ENCODE measurements at places on chromosomes 4 and X.
A peak's percentile ranks its signal among the peaks of the same experiment; 100 is the strongest.

DNA sequence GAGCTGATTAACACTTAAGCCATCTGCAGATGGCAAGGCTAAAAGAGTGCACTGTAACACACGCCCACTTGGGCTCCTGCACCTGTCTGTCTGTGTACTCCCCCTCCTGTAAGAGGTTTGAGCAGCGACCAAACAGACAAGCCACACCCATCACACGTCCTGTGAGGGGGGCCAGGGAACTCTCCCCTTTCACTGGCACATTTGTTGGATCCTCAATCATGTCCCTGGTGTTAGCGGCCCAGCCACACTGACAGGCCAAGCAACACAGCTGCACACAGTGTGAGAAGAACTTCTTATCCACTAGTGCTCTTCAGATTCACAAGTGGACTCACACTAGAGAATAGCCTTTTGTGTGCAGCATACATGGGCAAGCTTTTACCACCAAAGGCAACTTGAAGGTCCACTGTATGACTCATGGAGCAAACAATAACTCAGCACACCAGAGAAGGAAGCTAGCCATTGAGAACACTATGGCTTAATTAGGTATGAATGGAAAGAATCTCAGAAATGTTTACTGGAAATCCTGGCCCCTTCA lies 29.1 kb upstream of the UTP14A start:
- DNase-seq: no peak

GRCh38 chrX:40922307-40922706 lies 162.9 kb upstream of the USP9X start:
- peak; percentile 33 for DNase-seq

- peak; percentile 65 for DNase-seq
Measured at GRCh38 chrX:103063191-103063845, 653 bp downstream of the BEX1 start.

DNA sequence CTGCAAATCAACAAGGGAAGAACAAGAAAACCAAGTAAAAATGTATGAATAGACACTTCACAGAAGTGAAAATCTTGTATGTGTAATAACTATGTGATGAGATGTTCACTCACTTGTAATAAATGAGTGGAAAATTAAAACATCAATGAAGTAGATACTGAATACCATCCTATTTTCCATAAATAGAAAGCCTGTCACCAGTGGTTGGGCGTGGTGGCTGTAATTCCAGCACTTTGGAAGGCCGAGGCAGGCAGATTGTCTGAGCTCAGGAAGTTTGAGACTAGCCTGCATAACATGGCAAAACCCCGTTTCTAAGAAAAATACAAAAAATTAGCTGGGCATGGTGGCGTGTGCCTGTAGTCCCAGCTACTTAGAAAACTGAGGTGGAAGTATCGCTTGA lies 53.5 kb upstream of the SOD3 start:
- DNase-seq: no peak

DNA sequence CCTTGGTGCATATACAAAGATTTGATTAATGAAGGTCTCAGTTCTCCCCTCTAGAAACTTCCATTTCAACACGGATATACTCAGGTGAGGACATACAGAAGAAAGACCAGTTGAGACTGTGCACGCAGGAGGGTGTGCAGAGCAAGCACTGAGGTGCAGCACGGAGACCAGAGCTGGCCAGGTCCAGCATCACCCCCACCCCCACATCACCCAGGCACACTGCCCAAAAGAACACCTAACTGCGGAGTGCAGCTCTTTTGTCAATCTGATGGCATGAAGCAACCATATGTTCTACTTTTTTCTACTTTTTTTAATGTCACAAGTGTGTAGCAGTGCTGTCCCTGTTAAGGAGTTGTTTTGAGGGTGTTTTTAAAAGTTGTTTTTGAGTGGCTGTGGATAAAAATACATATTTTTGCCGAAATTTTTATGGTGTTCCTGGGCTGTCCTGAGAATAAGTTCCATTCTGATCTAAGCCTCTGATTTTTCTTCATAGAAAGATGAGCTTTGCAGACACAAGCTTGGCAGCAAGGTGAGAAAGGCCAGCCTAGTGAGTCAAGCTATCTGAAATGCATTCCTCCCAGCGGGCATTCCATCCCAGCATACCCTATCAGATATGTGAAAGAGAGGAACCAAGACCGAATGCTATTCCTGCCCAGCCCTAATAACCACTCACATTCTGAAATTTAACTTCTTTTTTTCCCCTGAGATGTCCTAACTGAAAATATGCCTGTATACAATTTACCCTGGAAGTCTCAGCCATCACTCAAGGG lies 173.7 kb downstream of the PTTG2 start:
- DNase-seq: no peak

GRCh38 chrX:46653482-46653881 lies 79.9 kb downstream of the CHST7 start:
- peak; percentile 58 for DNase-seq

GRCh38 chrX:63754136-63754859 lies 30.7 kb downstream of the ARHGEF9 start:
- DNase-seq: peak; percentile 63

DNA sequence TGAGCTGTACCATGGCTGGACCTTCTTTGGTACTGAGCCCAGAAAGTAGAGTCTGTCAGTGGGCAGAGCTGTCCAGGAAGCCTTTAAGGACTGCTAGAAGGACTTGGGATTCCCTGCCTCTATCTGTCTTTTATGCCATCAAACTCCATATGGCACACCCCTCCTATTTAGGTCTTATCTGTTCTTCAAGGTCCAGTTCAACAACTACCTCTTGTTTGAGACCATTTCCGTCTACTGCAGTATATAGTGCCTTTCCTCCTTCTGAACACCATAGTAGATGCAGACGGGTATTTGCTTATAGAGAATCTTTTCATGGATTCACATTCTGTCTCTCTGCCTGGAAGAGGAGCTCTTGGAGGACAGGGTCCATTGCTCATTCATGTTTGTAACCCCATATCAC lies 146.1 kb upstream of the IL1RAPL2 start:
- DNase-seq: no peak

- no peak for DNase-seq
Measured at GRCh38 chrX:1378306-1378759, 13.6 kb downstream of the SLC25A6 start.

- DNase-seq: no peak
Measured at GRCh38 chr4:124955476-124955875, 242.9 kb upstream of the ANKRD50 start.

DNA sequence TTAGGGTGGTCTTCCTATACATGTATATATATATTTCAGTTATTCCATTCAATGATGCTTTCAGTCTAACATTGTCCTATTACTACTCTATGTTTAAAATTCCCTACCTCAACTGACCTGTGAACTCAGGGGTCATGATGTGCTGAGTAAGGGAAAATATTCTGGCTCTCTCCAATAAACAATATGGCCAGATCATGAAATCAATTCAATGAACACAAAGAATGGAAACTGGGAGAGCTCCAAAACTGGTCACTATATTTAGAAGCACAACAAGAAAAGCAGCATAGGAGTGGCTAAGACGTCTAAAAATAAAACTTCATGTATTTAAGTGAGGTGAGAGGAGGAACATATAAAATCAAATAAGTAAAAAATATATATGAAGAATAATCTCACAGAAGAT lies 304.5 kb downstream of the PPP3CA start:
- no peak for DNase-seq

DNA sequence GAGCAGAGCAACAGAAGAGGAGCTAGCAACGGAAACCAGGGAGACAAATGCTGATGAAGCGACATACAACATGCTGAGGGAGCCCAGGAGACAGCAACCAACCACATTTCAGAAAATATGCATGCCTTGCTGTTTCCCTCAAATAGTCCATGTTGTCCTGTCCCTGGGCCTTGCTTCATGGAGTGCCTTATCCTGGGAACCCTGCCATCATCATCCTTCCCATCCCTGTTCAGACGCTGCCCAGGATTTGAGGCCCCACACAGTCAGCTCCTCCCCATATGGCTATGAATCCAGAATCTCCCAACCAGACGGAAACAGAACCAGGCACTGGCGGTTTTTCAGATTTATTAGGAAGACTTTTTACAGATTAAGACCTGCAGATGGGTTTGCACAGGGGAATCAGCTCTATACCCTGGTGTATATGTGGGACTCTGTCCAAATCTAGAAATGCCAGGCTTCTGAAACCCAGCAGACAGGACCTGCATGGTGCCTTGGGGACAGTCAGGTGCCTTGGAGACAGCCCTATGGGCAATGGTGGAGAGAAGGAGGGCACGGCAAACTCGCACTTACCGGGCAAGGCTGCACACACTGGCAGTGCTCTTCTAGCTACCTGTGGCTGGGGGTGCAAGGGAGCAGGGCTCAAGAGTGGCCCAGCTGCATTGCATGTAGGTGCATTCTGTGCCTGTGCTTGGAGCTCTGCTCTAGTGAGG lies 199.7 kb upstream of the MAMLD1 start:
- DNase-seq: no peak

- DNase-seq: peak; percentile 7
Measured at GRCh38 chrX:125205918-125206665, 113.6 kb upstream of the TEX13C start.

GRCh38 chr4:8364141-8364540 lies 76.4 kb downstream of the ACOX3 start:
- no peak for DNase-seq

DNA sequence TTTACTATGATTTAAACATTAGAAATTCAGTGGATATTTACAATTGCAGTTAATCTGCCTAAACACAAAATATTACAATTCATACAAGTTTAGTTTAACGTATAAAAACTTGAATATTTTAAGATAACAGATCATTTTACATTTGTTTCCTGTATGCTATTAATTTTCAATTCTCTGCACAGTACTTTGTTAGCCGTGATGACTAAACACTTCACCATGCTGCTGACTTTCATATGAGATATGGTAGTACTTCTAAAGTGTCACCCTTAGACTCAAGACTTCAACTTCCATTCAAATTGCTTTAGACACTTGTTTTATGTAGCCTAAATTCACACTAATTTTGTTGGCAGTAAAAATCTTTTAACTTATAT lies 1646.4 kb upstream of the ADGRL3 start:
- DNase-seq: peak; percentile 66

- no peak for DNase-seq
Measured at GRCh38 chr4:88696630-88697029, 999 bp downstream of the NAP1L5 start.

DNA sequence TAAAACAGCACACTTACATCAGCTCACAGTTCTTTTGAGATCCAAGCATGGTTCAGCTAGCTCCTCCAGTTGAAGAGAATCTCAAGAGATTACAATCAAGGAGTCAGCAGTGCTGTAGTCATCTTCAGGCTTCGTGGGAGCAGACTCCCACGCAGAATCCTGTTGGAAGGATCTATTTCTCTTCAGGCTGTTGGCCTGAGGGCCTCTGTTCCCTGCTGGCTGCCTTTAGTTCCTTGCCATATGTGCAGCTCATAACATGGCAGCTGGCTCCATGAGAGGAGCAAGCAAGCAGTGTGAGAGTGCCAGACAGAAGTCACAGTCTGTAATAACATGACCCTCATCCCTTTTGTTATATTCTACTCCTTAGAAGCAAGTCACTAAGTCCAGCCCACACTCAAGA lies 168.6 kb downstream of the COX18 start:
- no peak for DNase-seq

Data from hematopoietic multipotent progenitor cell treated with erythropoietin and hydrocortisone succinate and interleukin-3 and kit ligand, for 4 days (in vitro differentiated cells).